ENCODE measurements at places on chromosomes 11 and 22.
A peak's percentile ranks its signal among the peaks of the same experiment; 100 is the strongest.

GRCh38 chr11:14318581-14318981 lies 40.4 kb downstream of the RRAS2 start:
- no peak for DNase-seq

- peak; percentile 20 for DNase-seq
These were observed 7.8 kb upstream of the TMEM216 start for GRCh38 chr11:61384271-61385242.

GRCh38 chr11:65778431-65778900 lies 2.3 kb downstream of the AP5B1 start:
- no peak for DNase-seq

DNA sequence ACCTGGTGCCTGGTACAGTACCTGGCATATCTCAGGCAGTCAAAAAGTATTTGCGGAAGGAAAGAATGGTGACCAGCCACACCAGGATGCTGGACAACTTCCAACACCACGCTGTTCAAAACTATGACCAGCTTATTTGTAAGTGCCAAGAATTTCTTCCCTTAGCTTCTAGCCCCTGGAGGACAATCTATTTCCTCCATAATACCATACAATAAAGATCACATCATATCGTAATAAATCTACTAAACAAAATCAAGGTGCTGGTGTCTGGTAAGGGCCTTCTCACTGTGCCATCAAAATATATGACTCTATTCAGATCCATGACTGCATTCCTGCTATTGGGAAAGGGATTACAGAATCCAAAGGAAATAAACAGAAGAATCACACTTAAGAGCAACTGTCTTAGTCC lies 51.5 kb downstream of the ALG9 start:
- DNase-seq, result peak; percentile 22

DNA sequence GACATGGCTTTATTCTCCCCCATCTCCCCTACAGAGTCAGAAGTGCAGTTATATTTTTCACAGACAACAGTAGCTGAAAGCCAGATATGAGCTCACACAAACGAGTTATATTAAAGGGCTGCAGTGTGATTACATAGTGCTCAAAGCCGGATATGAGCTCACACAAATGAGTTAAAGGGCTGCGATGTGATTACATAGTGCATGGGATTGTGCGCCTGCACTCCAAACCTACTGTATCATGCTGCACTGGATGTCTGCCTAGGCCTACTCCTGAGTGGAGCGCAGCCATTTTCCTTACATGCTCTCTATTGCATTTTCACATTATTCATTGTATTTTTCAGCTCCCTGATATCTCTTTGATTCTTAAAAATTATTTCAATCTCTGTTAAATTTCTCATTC lies 414.6 kb upstream of the LARGE1 start:
- no peak for DNase-seq

- DNase-seq, result no peak
These were observed 272.1 kb downstream of the FAM76B start for GRCh38 chr11:95517453-95517852.

DNA sequence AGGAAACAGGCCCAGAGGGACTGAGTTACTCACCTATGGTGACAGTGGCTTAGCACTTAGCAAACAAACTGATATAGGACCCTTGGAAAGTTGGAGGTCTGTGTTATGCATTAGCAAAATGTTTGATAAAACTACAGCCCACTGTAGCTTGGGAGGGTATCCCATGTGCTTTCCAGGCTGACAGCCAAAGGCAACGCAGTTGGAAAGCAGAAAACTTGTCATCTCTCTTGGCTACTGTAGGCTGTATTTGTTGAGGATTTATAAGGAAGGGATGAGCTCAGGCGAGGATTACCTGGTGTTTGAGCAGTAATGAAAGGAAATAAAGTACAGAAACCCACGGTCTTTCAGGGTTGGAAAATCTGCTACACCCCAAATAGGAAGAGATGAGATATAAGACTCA lies 23.8 kb downstream of the SDHAF2 start:
- no peak for DNase-seq
